Inflammatory macrophage treated with lipopolysaccharide for 1 hour (primary cell): ENCODE measurements at places on chromosomes 16 and 17.

GRCh38 chr17:76540381-76541300, 797 bp downstream of the PRCD start:
- peak; percentile 87 for DNase-seq

- peak; percentile 20 for DNase-seq
Observed at GRCh38 chr16:85659805-85660511, 28.8 kb downstream of the GINS2 start.

- DNase-seq, result peak; percentile 58
Observed at GRCh38 chr16:52727441-52727840, 180.5 kb upstream of the TOX3 start.

DNA sequence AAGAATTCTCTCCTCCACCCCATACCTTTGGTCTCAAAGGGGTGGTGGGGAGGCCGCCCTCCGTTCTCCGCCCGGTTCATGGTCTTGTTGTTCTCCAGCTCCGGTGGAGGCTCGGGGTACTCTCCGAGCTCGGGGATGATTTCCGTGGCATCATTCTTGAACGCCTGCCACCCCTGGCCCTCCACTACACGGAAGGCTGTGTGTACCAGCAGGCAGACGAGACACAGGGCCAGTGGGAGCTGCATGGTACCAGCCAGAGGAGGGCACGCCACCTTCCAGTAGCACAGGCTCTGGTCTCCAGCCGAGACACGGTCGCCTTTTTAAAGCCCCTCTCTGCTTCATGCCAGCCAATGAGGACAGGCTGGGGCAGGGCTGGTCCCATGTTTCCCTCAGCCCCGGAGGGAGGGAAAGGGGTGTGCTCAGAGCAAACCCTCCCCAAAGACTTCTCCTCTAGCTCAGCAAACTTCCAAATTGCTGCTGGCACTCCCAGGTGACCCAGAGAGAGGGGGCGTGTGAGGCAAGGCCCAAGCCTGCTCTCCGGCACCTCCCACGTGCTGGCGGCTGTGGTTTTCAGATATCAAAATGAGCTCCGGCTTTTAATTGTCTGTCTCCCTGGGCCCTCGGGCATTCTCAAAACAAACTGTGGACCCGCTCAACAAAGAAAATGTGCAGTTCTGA, at the start of gene SOST:
SOST (minus strand) TSS at position 295 of the 678 bp plus-strand sequence; CDS start at position 245, 50 bp downstream.
- no peak for DNase-seq

DNA sequence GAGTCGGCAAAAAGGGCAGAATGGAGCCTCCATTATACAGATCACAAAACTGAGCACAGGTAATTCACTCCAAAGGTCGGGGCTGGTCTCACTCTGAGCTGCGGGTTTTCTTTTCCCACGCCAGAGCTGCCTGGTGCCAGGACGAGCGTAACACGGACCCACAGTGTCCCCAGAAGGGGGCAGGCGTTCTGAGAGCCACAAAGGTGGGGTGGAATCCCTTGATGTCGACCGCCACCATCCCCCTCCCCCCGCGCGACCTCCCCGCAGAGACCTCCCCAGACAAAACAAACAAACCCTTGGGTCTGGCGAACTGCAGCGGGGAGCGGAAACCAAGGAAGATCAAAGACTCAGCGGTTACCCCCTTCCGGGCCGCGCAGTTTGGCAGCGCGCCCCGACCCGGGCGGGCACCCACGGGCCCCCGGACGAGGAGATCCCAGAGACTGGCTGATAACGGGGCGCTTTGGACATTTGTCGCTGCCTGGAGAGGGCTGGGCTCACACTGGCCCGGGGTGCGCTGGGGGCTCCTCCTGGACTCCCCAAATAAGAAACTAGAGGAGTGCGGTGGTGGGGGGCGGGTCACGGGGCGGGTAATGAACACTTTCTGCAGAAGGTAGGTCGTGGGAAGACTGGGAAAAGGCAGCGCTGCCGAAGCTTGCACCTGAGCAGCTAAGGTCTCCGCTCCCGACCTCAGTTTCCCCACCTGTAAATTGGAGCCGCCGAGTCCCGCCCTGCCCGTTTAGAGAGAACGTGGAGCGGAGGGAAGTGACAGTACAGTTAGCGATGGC, 664 bp upstream of the NKD1 start:
- DNase-seq, result peak; percentile 5

DNA sequence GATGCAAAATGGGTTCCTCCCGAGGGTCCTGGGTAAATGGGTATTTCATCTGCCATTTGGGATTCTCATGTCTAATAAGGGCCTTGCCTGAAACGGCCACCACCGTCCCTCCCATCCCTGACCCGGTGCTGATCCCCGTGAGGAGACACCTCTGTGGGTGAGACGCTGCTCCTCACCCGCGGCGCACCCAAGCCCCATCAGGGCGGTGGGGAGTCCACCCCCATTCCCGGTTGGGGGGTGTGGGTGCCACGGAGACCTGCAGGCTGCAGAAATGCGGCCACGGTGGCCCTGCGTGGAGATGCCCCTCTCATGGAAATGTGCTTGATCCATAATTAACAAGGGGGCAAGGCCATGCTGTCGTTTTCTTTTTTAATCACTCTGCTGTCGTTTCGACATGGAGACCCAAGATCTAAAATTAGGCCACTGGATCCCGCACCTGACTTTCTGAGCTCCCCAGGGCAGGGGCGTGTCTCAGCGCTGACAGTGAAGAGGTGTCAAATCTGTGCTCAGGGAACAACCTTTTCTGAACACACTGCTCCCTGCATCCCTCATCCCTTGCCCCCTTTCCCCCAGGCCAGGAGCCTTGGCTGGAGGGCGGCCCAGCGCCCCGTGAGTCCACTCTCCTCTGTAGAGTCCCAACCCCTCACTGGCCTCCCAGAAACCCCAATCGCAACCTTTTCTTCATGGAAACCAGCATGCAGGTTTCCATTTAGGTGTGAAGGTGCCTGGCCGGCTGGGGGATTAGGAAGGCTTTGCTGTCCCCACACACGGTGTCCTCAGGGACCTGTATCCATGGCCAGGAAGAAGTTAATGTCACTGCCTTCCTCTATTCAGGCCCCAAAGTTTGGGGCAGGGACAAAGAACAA, 38.9 kb downstream of the PEMT start:
- DNase-seq, result no peak

DNA sequence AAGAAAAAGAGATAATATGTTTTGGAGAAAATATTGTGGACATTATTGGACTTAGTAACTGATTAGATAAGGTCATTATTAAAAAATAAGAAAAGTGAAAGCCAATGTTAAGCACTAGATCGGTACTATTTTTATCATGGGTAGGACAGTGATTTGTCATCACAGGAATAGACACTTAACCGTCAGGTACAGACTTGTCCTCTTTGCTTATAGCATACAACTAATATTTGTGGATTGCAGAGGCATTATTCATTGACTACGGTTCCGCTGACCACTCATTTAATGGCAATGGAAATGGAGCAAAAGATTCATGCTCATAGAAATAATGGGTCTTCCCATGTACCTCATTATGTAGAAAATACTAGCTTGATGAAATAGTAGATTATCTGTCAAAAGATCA, 596.3 kb upstream of the CA10 start:
- DNase-seq, result no peak

DNA sequence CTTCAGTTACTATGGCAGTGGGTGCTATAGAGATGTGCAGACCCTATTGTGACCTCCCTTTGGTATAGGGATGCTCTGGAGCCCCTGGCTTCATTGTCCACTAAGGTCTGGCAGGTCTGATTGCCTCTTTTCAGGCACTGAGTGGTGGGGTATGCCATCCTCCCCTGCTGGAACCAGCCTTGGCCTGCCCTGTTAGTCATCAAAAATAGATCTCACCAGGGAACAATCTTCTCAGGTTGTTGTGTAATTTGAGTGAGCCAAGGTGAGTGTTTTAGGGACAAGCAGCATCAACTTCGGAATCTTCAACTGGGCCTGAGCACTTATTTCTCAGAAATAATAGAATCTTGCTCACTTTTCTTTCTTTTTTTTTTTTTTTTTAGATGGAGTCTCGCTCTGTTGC, 19.6 kb downstream of the HMOX2 start:
- no peak for DNase-seq

- DNase-seq, result peak; percentile 14
Observed at GRCh38 chr16:21283521-21284289, 5.6 kb upstream of the CRYM start.

- DNase-seq, result no peak
Observed at GRCh38 chr16:7086822-7087616, 245.6 kb upstream of the RBFOX1 start.

DNA sequence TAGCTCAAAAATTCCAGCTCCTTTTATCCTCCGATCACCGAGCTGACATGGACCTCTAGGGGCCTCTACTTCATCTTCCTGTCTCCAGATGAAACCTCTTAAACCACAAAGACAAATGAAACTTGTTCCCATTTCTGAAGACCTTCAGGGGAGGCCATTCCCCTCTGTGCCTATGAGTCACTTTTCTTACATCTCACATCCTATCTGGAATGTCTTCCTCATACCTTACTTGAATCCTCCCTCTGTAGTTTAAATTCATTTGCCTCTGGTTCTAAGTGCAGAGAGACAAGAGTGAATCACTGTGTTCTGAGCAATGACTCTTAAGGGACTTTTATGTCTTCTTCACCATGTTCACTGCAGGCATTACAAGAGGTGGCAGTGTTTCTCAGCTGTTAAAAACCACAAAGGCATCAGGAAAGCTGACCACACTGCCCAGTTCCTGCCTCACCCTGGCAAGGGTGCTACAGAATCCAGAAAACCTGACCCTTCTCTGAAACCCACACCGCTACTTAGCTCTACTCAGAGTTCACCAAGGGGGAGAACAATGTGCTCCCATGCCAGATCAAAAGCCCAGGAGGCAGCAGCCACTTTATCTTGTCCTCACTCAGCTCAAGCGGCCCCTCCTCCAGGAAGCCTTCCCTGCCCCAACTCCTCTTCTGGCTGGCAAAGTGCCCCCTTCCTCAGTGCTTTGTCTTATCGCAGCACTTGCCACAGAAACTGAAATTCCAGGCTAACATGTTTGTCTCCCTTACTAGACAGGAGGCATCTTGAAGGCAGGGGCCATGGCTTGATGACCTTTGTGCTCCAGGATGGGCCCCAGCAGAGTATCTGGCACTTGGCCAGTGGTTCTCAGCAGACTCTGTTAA, 6.4 kb downstream of the CUEDC1 start:
- DNase-seq, result peak; percentile 70

DNA sequence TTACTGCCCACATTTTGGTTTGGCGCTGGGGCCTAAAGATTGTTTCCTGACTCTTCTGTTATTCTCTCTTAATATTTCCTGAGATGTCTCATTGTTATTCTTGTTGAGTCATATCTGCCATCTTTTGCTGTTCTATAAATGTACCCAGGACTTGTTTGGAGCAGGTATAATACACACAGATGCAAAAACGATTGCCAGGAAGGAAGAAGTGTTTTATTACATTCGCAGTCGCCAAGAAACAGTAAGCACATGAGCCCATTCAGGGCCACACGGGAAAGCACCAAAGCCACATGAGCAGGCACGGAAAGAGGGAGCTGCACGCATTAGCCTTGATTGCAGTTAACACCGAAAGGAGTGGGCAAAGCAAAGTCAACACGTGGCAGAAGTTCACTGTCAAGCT, 70.2 kb downstream of the ARHGAP44 start:
- no peak for DNase-seq

- DNase-seq, result no peak
Observed at GRCh38 chr17:5897275-5897911, 172.8 kb upstream of the WSCD1 start.

DNA sequence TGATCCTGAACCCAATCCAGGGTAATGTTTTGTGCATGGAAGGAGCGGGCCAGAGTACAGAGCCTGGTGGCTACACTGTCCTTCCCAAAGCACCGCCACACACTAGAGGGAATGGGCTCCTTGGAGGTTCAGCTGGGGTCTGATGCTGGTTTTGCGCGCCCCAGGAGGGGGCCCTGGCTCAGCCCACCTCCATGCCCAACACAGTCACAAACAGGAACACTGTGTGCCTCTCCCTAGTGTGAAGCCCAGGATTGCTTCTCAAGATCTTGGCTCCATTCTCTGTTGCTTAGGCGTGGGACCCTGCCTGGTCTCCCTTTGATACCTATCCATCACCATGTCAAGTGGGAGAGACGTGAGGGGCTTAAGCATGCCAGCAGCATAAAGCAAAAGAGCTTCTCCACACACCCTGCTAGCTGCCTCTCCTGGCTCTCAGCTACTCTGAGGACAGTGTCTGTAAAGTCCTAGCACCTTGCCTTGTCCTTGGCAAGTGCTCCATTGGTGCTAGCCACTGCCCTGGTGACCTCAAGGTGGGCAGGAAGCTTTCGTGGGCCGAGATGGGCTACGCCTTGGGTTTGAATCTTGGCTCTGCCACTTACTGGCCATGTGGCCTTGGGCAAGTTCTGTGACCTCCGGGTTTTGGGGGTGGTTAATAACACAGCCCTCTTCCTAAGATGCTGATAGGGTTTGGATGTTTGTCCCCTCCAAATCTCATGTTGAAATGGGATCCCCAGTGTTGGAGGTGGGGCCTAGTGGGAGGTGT, 122.2 kb downstream of the C16orf78 start:
- no peak for DNase-seq

DNA sequence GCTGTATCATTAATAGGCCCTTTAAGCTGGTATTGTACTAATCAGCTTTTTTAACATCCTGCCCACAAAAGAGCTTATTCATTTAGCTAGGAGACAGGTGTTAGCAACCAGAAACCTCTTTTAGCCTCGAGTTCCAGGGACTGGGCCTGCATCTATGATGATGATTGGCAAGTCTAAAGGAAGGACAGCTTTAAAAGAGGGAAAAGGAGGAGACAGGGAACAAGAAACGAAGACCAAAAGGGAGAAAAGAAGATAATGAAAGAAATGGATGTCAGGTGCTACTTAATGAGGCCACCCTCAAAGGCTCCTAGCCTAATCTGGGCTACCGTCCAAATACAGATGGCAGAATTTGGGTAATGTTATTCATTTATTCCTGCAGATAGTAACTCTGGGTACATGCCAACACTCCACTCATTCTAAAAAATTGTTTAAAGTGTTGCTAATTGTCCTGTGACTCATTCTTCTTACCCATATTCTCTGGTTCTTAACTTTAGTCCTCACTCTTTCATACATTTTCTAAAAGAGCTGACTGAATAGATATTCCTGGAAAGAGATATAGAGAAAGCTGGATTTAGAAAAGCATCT, 18.7 kb upstream of the RFFL start:
- DNase-seq, result no peak

- no peak for DNase-seq
Observed at GRCh38 chr17:30161601-30162000, 45.0 kb downstream of the NSRP1 start.

- DNase-seq, result no peak
Observed at GRCh38 chr17:74452033-74452840, 14.2 kb upstream of the CD300A start.

- DNase-seq, result no peak
Observed at GRCh38 chr17:45060382-45060796, 728 bp upstream of the NMT1 start.

DNA sequence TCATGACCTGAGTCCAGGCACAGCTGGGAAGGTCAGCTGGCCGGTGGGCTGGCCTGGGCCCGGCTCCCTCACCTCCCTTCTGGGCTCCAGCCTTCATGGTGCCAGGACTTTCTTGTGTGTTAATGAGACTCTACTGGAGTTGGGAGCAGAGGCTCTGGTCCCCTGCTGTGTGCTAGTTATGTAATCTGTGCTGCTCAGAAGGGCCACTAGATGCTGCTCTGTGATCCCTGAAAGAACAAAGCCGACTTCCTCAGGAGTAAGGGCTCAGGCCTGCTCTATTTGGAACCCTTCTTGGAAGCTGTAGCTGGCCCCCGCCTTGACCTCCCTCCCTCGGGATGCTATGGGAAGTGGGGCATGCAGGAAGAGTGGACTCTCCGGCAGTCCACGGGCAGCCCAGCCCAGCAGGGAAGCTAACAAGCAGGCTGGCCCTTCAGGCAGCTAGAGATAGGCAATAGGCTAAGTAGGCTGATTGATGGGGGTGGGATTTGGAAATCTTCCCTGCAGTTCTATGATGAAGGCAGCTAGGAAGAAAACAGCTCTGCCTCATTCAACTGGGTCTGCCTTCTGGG, 3.3 kb upstream of the CDK5R1 start:
- peak; percentile 28 for DNase-seq
